ENCODE measurements at places on chromosomes 4 and X.

GRCh38 chr4:123064390-123064789 lies 142.0 kb upstream of the NUDT6 start:
- DNase-seq = peak; percentile 8

DNA sequence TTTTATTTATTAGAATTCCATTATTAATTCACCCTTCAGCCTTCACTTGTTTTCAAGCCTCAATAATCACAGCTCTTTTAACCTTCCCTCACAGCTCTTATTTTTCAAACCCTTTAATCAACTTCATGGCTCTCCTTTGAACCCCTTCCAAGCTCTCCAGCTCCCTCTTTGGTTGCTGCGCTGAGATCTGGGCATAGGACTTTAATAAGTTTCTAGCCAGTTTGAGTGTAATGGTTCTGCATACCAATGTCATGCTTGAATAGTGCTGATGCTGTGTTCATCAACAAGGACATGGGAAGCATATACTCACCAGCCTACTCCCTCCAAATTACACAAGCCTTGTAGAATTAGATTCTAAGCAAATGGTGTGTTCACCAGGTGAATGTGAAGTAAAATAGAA lies 3.5 kb upstream of the RNF212 start:
- peak; percentile 28 for DNase-seq

- no peak for DNase-seq
These were observed 56.3 kb downstream of the WNK3 start for GRCh38 chrX:54301516-54301915.

GRCh38 chrX:154477891-154478477 lies 1.1 kb downstream of the LAGE3 start:
- no peak for DNase-seq

- no peak for DNase-seq
These were observed 244.9 kb downstream of the FRMPD4 start for GRCh38 chrX:12383196-12383595.

GRCh38 chrX:38305971-38306370 lies 21.3 kb downstream of the RPGR start:
- DNase-seq = peak; percentile 77

DNA sequence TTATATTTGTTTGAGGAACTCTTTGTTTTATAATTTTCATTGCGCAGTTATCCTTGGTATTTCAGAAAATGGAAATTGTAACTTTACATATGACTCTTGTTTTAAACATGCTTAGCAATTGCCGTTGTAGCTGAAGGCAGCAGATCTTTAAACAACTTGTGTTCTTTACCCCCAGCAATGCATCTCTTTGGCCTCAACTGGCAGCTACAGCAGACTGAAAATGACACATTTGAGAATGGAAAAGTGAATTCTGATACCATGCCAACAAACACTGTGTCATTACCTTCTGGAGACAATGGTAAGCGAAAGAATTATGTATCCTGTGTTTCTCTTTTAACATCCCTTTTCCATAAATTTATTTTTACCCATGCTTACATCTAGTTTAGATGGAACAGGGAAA lies 263.6 kb downstream of the DCTD start:
- DNase-seq = peak; percentile 13

GRCh38 chr4:10158333-10158942 lies 41.8 kb upstream of the WDR1 start:
- DNase-seq = no peak

GRCh38 chr4:151038452-151039157 lies 23.5 kb upstream of the LRBA start:
- DNase-seq = no peak

GRCh38 chr4:24794916-24795665 lies at the start of gene SOD3:
Gene SOD3 (plus strand): TSS chr4:24795573. CDS start chr4:24799522, 3,949 bp downstream.
- peak; percentile 22 for DNase-seq

DNA sequence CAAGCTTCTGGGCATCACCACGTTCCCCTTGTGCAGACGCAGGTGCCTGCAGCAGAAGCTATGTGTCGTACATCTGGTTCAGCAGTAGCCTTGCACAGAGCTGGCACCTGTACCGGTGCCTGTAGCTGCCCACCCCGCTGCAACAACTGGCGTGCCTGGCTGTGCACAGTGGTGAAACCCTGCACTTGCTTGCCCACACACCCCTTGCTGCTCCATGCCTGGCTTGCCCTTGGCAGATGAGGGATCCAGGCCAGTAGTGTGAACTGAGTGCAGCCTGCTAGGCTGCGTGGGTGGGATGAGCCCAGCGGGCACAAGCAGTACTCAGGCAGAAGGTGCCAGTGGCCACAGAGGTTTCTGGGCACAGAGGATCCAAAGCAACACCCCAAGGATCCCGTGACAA lies 528.4 kb downstream of the PPARGC1A start:
- no peak for DNase-seq

GRCh38 chr4:60724623-60725022 lies 475.5 kb upstream of the ADGRL3 start:
- DNase-seq = no peak

- DNase-seq = no peak
These were observed 23.8 kb downstream of the SOWAHB start for GRCh38 chr4:76874176-76874575.

- no peak for DNase-seq
These were observed 501.8 kb downstream of the BCOR start for GRCh38 chrX:39595977-39596376.

DNA sequence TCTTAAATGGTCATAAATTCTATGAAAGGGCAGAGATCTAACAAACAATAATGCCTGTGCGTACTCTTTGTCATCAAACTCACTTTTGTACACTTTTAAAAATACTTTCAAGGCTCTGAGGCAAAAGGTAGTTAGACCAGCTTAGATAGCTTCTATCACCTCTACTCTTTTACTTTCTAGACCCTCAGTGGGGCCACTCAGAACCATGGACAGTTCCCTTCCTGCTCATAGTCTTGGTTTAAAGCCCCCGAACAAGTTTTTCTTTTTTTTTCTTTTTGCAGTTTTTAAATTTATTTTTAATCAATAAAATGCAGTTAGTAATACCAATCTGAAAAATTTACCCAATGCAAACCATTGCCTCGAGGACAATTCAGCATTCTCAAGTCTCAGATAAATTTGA lies 460.5 kb upstream of the CNKSR2 start:
- peak; percentile 8 for DNase-seq

DNA sequence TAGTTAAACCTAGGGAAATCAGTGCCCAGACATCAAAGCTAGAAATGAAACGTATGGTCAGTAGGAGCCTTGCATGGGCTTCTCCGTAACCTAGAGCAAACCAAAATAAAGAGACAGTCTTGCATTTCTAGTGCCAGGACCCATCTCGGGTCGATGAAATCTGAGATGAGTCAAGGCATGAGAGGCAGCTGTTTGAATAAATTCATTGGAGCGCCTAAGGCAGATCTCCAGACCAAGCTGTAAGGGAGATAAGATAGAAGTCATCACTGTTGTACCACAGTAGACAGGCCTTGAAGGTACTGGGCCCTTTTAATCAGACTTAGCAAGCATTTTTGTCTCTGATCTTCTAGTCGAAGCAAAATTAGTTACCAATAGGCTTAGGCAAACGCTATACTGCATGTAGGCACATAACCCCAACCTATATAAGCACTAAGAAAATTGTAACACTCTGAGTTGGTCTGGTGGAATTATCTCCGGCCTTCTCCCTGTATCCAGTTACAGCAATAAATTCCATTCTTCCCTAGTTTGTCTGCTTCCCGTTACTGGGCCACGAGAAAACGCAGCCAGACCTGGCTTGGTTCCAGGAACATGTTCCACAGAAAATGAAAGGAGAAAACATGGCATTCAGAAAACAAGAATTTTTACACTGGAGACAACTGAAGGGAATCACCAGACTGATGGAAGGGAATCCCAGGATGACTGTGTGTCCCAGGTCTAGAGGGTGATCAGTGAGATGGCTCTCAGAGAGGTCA lies 21.1 kb upstream of the PAPSS1 start:
- peak; percentile 84 for DNase-seq

Data from LHCN-M2 (cell line).